ENCODE measurements at places on chromosomes 7 and 10.

- no peak for DNase-seq
These were observed 144.3 kb downstream of the TCERG1L start for GRCh38 chr10:131167036-131167860.

GRCh38 chr10:83166344-83166743 lies 973.0 kb upstream of the GHITM start:
- DNase-seq = no peak

GRCh38 chr10:125661431-125661940 lies 21.5 kb downstream of the TEX36 start:
- DNase-seq = no peak

DNA sequence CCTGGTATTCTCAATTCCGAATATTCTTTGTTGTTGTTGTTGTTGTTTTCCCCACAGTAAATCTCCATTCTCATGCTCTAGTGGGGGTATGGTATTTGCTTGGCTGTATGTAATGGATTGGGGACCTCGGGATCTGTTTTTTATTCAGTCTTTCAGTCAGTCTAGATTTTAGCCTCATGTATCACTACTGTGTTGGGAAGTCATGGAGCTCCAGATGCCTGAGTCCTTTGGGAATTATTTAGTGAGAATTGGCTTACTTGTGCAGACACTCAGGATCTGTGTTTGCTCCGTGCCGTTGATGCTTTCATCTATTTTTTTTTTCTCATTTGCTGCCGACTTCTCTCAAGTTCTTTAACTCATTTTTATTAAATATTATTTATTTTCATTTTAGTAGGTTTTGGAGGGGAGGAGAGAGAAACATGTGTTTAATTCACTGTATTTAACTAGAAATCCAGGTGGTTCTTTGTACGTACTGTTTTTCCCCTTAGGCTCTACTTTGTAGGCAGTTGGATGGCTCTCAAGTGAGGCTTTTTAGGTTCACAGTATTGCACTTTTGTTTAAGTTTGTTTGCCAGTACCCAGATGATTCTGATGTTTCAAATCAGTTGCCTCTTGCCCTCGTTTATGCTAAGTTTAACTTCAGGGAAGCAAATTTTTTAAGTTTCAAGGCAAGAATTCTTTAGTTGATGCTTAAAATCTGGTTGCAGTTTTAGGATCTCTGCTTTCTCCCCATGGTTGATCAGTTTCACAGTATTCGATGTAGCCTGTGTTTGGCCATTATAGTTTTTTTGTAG lies 36.9 kb downstream of the ZNRF2 start:
- no peak for DNase-seq

- no peak for DNase-seq
These were observed 55.1 kb upstream of the TRIL start for GRCh38 chr7:29013082-29013695.

DNA sequence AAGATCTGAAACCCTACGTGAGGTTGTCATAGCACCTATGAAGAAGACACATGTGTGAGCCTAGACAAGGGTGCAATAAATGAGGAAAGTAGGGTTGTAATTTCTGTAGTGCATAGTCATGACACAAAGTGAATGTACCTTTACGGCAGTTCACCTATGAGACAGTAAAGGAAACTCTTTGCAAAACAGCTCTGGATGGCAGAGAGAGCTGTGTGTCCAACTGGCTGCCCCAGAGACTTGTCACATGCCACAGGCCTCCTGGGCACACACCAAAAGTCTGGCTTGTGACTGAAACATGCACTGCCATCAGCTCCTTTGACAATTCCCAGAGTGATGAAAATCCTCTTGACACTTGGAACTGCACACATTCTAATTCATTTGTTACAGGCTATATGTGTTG lies 90.7 kb upstream of the NAMPT start:
- DNase-seq = no peak

DNA sequence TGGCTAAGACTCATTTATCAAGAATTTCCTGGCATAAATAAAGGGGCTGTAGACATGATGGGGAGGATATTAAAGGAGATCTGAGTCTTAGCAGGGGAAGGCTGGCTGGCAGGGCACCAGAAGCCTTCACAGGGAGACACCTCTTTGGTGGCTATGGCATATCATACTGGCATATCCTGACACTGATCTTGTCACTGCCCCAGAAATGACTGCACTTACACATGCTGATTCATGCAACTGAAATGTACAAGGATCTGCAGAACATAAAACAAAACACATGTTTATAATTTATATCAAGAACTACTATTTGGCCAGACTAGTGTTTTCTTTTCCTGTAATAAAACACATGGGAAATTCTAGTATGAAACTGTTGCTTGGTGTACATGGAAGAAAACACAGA lies 5.5 kb upstream of the LIPN start:
- no peak for DNase-seq

GRCh38 chr10:32650246-32650655 lies 204.3 kb downstream of the CCDC7 start:
- DNase-seq = no peak

- no peak for DNase-seq
These were observed 20.2 kb downstream of the DDC start for GRCh38 chr7:50544992-50545391.

GRCh38 chr10:129277841-129278240 lies 189.2 kb upstream of the MGMT start:
- no peak for DNase-seq

DNA sequence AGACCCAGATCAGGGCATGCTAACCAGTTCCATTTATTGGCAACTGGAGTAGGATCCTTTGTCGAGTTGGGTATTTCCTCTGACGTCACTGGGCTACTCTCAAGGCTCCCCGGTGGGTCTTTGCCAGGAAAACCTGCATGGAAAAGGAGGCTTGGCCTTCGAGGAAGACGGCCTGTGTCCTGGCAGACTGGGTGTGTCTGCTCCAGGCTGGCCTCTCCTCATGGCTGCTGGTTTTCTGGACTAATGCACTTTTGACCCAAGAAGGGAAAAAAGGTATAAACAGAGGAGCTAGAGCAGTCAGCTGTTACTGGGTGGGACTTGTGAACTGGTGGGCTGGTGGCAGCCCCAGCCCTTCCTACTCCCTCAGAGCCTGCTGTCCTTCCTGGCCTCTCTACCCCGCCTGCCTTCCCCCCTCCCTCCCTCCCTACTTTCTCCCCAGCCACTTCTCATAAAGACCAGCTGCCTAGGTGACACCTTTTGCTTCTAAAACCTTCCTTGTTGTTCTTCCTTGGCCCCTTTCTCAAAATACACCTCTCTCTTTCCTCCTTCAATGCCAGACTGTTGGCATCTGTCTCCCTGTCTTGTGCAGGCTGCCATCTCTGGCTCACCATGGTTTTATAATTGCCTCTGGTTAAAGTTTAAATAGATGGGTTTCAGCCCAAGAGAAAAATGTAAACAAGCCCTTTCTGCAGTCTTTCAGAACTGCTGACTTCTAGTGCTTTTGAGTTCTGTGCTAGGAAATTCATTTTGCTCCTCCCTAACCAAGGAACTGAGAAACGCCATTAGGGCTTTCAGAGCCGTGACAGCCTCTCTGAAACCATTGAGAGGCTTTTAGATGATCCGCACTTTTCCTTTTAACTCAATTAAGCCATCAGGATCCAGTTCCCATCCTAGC lies 101.8 kb upstream of the MKLN1 start:
- DNase-seq = no peak

DNA sequence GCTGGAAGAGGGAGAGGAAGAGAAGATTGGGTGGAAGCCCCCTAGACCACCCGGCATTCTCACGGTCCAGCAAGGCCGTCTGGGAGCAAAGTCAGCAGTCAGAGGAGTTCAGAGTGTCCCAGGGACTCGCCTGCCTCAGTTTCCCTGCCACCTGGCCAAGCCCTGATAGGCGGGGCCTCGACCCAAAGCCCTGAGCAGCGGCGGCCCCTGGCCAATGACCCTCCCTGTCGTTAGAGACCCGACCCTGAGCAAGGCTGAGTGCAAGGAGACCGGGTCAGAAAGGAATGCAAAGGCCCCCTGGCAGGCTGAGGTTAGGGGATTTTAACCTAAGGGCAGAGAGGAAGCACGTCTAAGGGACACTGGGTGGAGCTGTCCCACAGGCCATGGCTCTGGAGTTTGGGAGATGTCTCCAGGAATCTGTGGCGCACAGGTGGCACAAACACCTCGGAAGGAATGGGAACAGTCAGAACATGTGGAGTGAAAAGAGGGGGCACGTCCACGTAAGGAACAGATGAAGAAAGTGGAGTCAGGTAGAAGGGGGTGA lies 196.8 kb upstream of the PDE1C start:
- no peak for DNase-seq

GRCh38 chr7:26284477-26284876 lies 7.2 kb upstream of the SNX10 start:
- DNase-seq = no peak

- DNase-seq = no peak
These were observed 15.5 kb upstream of the CALD1 start for GRCh38 chr7:134763960-134764359.

DNA sequence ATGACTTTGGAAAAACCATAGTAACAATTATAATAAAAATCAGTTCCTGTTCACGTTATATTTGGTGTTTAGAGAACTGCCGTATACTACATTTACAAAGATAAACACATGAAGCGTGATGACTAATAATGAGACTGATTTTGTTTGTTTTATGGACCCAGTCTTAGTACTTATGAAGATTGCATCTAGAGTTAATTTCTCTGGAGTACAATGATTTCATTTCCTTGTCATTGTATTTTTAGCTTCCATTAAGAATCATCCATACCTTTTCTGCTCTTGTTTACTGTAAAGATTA lies 2.9 kb downstream of the RBM20 start:
- DNase-seq = no peak

Measured in stimulated activated CD8-positive, alpha-beta memory T cell treated with anti-CD3 and anti-CD28 coated beads, Interleukin-15, amount 100 ng/mL, for 24 hours (primary cell).